Activated T-helper 2 cell treated with anti-CD3 and anti-CD28 coated beads, Interferon-gamma antibody, Interleukin-2, Interleukin-4, amounts not matched to agents 10 μg/mL and 5 μg/mL and 100 μg/mL, durations not matched to agents 14 hours and 24 hours and 36 hours (primary cell): ENCODE measurements at places on chromosomes 7 and 10. TPM values are rescaled to one million over a fixed set of nuclear protein-coding genes. Genes with fewer than 3 reads are reported as not detected.

DNA sequence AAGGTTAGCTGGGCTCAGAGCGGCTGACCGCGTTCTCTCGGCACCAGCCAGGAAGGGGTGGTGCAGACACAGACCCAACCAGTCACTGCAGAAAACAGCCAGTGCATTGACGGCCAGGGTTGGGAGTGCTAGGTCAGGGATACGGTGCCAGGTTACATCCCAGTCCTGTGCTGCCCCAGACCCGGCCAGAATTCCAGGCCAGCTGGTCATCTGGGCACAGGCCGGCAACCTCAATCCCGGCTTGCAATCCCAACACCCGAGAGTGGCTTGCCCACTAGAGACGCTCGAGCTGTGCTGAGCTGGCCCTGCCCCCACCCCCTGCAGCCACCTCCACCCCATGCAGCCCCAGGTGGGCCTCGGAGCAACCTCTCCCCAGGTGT, 3.8 kb downstream of the PRAP1 start:
- DNase-seq = no peak

- DNase-seq = no peak
These were observed 1094.4 kb downstream of the NRG3 start for GRCh38 chr10:82969405-82969804.

GRCh38 chr10:129171812-129172211, 295.2 kb upstream of the MGMT start:
- no peak for DNase-seq

- no peak for DNase-seq
These were observed 177.5 kb downstream of the ANK3 start for GRCh38 chr10:60212195-60212594.

GRCh38 chr10:86083664-86084175, 282.9 kb downstream of the GRID1 start:
- no peak for DNase-seq

- no peak for DNase-seq
These were observed 209.6 kb downstream of the PTPRN2 start for GRCh38 chr7:158377800-158378623.

- DNase-seq = no peak
These were observed 90.6 kb downstream of the CYP51A1 start for GRCh38 chr7:92043637-92044036.

Gene GATA3
- total RNA-seq = 281 and 293 TPM in 2 replicates

GRCh38 chr7:142860968-142861367, 6.1 kb downstream of the EPHB6 start:
- DNase-seq = no peak

DNA sequence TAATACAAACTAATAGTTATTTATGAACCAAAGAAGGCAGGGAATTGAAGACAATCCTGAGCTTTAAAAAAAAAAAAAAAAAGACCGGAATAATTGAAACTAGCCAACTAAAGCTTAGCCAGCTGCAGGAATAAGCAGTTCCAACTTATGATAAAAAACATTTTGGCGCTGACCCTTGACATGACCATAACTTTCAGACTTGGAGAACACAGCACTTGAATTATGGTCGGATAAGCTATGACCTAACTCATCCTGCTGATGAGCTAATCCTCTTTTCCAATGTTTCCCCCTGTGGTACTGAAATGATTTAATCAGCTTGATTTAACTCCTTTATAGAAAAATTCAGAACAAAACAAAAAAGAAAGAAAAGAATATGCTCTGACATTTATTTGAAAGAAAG, 181.8 kb downstream of the DGKB start:
- DNase-seq = no peak

GRCh38 chr7:27198138-27198841, 1.6 kb downstream of the HOXA13 start:
- no peak for DNase-seq

DNA sequence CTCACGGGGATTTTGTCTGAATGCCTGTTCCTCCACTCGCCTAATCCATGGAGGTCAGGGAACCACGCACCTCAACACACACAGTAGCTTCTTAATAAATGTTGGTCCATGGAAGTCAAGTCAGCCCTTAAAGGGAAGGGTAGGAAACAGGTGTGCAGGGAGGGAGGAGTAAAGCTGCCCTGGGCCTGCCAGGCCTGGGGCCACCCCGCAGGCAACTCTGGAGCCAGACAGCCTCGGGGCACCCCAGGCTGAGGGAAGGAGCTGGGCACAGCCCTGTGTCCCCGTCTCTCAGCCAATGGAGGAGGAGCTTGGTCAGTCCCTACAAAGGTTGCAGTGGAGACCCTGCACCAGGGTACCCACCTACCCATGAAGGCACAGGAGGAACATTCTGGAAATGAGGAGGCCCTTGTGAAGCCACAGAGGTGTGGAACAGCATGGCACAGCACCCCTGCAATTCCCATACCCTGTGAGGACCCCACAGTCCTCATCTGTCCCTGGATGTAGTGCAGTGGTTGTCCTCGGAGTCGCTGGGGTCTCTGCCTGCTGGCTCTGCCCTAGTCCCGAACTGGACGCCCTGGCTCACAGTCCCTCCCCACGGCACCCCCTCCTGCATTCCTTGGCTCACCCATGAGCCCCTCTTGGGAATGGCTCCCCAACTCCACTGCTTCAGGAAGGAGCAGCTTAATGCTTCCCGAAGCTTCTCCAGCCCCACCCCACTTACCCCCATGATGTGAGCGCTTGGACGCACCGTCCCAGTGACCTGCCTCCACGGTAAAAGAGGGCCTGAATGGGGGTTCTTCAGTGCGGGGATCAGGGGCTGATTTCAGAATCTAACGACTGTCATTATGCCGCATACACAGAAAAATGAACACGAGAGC, 79.2 kb upstream of the INSIG1 start:
- DNase-seq = no peak

GRCh38 chr10:124732931-124733570, 11.1 kb downstream of the FAM53B start:
- no peak for DNase-seq

- no peak for DNase-seq
These were observed 87.8 kb upstream of the LRRTM3 start for GRCh38 chr10:66837990-66838389.

GRCh38 chr10:31644931-31645633, 283.5 kb downstream of the ARHGAP12 start:
- no peak for DNase-seq

DNA sequence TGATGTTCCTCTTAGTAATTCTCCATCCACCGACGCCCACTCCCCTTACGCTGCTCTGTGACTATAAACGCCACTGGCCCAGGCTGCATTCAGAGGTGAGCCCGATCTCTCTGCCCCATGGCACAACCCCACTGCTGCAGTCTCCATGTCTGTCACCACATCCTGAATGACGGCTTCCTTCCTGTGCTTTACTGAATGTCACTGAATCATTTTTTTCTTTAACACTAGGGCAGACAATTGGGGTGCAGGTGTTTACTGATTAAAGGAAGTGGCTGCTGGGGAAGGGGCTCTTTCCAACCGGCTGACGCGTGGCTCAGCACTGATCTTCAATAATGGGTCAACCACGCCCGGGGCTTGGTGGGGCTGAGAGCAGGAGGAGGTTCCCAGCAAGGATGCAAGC, 208.3 kb downstream of the USP6NL start:
- peak; percentile 59 for DNase-seq

DNA sequence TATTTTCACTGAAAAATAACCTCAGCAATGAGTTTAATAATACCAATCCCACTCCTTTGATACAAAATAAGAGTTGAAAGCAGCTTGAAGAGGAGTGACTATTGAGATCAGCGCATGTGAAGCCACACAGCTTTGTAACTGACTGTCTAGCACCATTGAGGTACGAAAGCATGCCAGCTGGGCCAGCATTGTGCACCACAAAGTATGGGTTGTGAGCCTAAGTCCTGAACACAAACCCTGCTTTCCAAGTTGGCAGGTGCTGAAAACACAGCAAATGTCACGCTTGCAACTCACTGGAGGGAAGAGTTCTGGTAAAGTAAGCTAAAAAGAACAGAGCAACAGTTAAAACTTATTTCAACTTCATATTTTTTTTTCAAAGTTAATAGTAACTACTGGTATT, 4.0 kb upstream of the FAM53B start:
- DNase-seq = no peak

Gene SKIDA1
- total RNA-seq = 0.11 TPM in 2 replicates

DNA sequence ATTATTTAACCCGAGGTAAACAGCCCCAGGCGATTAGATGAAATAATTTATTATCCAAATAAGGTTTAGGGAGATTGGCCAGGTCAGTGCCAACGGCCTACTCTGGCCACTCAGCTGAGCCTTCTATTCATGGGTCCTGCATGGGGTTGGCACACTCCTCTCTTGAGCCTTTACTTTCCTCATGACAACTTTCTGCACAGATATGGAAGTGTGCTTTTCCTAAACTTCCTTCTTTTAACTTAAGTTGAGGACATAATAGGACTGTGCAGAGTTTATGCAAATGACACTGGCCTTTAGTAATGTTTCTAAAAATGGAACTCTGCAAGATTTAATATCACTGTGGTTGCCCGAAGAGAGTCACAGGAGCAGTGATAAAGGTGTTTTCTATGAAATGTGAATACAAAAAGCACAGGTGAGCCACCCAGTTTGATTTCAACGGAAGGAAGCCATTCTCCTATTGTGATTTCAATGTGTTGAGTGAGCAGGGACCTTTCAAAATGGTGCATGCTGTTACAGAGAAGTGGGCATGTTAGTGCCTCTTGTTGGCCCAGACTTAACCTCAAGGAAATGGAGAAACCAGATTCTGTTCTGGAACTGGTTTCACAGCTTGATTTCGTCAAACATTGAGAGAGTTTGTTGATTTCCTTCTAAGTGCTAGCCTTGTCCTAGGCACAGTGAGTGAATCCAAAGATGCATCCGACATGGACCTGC, 55.7 kb downstream of the LYZL2 start:
- no peak for DNase-seq

- DNase-seq = peak; percentile 52
These were observed 2.8 kb downstream of the PKD1L1 start for GRCh38 chr7:47945261-47946015.

Gene LIPN
- not detected in 2 replicates for total RNA-seq
